Amniotic epithelial cell (primary cell): ENCODE measurements at places on chromosomes 7 and 10.
A peak's percentile ranks its signal among the peaks of the same experiment; 100 is the strongest.

GRCh38 chr7:47394751-47395252, 187.1 kb downstream of the TNS3 start:
- DNase-seq, result no peak

DNA sequence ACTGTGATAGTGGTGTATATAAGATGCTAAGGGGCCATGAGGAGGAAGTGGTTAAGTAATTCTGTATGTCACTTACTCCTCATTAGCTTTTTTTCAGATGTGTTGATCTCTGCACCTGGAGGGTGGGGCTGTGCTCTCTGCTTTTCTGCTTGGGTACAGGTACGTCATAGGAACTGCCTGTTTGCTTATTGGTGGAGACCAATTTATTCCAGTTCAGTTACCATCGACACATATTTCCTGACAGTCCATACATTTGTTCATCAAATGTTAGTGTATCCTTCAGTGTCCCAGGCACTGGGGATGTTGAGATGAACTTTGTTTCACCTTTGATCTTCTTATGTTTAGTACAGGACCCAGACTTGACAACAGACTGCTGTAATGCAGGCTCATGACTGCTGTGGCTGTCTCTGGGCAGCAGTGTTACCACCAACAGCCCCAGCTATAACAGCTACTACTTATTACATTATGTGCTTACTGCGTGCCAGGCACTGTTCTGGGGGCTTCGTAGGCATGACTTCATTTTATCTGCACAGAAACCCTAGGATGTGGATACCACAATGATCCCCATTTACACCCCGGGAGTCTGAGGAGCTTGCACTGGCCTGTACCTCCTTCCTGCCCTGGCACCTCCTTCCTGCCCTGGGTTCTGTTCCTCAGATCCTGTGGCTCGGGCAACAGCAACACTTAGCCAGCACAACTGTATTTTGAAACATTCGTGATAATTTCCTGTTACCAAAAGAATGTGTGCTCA, 87.4 kb downstream of the BUB3 start:
- no peak for DNase-seq

DNA sequence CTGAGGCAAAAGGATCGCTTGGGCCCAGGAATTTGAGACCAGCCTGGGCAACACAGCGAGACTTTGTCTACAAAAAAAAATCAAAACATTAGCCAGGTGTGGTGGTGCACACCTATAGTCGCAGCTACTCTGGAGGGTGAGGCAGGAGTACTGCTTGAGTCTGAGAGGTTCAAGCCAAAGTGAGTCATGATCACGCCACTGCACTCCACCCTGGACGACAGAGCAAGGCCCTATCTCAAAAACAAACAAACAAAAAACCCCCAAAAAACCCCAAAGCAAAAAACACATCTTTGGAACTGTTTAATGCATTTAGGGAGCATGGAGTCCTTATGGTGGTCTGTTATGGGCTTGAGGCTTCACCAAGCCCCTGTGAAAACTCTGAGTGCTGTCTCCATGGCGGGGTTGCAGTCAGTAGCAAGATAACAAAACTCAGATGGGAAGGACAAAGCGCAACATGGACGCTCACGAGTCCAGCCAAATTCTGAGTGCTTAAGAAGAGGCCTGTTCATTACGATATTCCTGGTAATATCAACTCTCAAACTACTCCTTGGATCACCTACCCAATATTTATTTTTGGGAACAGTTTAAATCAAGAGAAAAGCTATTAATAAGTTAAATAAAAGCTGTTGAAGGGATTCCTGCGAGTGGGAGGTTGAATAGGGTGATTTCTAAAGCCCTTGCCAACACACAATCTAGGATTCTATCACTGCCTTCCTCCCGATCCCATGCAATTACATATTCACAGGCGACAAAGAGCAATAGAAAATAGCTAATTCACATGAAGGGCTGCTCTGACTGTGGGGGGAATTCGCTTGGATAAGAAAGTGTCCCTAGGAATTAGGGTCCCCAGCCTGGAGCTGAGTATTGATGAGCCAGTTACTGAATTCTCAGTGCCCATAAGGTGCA, 123.3 kb downstream of the HIPK2 start:
- DNase-seq, result no peak

DNA sequence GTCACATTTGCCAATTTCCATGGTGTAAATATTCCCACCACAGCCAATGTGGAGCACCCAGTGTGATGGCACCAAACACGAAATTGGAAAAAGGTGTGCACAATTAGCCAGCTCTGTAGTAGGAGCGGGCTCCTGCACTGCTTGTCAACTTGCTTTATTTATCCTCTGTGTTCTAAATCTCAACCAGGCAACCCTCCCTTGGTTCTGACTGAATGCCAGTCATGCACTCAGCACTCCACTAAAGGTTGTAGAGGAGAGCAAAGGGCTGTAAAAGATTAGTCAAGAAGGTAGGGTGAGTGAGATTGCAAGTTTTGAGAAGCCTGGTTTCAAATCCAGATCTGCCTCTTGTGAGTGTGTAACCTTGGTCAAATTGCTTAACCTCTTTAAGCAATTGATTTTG, 71.5 kb upstream of the EGR2 start:
- no peak for DNase-seq

DNA sequence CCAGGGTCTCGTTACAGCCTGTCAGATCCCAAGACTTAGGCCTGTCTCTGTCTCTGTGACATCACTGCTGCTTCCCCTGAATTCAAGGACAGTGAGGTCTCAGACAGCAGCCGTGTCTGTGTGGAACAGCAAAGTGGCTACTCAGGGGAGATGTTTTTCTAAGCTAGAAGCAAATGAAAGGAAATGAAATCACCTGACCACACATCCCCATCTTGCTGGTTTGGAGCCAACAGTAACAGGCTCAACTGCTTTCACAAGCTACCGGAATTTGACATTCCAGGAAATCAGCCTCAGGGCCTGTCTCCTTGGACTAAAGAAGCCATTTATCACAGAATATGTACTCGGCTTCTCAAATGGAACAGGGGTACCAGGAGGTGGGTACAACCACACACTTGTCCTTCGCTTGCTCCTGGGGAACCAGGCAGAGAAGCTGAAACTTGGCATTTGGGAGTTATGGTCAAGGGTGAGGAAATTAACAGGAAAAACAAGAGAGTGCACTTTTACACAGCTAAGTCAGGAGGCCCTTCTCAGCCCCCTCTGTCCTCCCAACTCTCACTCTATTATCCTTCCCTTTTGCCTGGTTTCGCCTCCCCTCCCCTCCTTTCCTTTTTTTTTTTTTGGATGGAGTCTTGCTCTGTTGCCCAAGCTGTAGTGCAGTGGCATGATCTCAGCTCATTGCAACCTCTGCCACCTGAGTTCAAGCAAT, 73.2 kb downstream of the SPDYE5 start:
- peak; percentile 93 for DNase-seq

DNA sequence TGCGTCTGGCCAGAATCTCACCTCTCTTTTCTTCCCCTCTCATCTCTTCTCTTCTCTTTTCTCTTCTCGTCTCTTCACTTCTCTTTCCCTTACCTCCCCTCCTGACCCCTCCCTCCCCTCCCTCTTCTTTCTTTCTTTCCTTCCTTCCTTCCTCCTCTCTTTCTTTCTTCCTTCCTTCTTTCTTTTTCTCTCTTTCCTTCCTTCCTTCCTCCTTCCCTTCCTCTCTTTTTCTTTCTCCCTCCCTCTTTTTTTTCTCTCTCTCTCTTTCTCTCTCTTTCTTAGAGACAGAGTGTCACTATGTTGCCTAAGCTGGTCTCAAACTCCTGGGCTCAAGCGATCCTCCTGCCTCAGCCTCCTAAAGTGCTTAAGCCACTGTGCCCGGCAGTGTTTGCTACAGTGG, 4.6 kb upstream of the GTF2IRD1 start:
- no peak for DNase-seq

GRCh38 chr10:78202386-78202785, 168.7 kb downstream of the RPS24 start:
- DNase-seq, result peak; percentile 18
